ENCODE measurements at places on chromosomes 5 and 9. TPM values are rescaled to one million over a fixed set of nuclear protein-coding genes. Genes with fewer than 3 reads are reported as not detected.

The IL9 gene
- not detected for total RNA-seq

The PCDHA5 gene
- 0.64 TPM for total RNA-seq

The HCN1 gene
- not detected for total RNA-seq

The RPL37 gene
- 941 TPM for total RNA-seq

GRCh38 chr9:71929223-71929622 is 17.8 kb downstream of the C9orf85 start:
- no peak overlapping the region for H3K4me3 ChIP-seq
- no peak overlapping the region for H3K27ac ChIP-seq
- H3K4me1 ChIP-seq = no peaks in the 10 kb centered on the region
- no peak for DNase-seq
- no peaks in the 10 kb centered on the region for H3K27me3 ChIP-seq

DNA sequence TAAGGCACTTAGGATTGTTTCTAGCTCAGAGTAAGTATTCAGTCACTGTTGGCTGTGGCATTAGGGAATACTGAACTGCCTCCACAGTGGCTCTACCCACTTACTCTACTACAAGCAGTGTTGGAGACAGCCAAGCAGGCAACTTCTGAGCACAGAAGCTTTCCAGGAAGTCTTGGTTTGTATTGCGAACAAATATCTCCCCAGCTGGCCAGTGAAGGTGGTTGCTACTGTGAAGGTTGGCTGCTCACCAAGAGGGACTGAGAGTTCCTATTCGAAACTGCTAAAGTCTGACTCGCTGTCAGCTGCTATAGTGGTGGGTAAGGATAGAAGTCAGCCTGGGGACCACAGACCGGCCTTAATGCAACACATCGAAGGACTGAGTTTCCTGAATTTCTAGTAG is 319.1 kb downstream of the KIF4B start:
- H3K27me3 ChIP-seq = no peaks in the 10 kb centered on the region
- H3K36me3 ChIP-seq = no peaks in the 10 kb centered on the region
- no peak for DNase-seq
- H3K4me1 ChIP-seq = no peaks in the 10 kb centered on the region

DNA sequence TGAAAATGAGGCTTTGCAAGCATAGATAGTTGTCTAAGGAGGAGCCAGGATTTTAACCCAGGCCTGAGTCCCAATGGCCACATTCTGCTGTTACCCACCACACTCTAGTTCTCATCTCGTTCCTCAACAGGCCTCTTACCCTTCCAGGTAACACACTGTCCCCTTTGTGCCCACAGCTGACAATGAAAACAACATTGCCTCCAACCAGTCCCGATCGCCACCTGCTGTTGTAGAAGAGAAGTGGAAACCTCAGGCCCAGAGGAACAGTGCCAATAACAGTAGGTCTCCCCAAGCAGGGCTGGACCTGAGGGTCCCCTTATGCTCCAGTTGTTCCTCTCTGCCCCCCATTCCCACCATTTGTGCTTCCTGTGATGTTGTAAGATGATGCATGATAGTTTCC is 30.4 kb downstream of the AMBP start:
- H3K4me3 ChIP-seq = no peak overlapping the region
- no peak overlapping the region for H3K27ac ChIP-seq
- H3K4me1 ChIP-seq = no peaks in the 10 kb centered on the region
- H3K27me3 ChIP-seq = no peaks in the 10 kb centered on the region
- DNase-seq = no peak

DNA sequence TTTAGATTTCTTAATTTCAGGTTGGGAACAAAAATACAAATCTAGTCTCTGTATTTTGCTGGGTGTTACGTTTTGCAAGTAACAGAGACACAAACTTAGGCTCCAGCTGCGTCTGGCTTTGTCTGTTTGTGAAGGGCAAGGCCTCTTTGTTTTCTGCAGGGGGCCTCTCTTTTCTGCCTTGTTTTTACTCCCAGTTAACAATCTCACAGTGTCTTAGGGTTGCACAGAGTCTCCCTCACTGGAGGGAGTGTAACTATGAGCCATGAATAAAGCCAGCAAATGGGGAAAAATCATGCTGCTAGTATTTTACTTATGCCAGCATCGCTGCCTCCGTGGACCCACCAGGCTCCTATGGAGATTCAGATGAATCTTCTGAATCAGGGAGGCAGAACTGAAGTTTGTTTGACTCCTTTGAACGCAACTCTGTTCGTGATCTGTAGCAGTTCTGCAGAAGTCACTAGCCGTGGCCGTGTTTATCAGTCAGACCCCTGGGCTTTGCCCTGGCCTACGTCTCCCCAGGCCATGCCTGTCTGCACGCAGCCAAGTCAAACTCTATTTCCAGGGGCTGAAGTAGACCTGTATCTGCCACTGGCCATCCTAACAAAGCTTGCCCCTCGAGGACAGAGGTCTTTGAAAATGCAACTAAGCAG is 77.2 kb downstream of the ATP10B start:
- H3K27ac ChIP-seq = no peak overlapping the region
- DNase-seq = no peak
- H3K4me3 ChIP-seq = no peak overlapping the region
- H3K4me1 ChIP-seq = no peaks in the 10 kb centered on the region
- no peaks in the 10 kb centered on the region for H3K27me3 ChIP-seq
- no peaks in the 10 kb centered on the region for H3K36me3 ChIP-seq

- H3K27me3 ChIP-seq = no peaks in the 10 kb centered on the region
- DNase-seq = no peak
- H3K4me1 ChIP-seq = no peaks in the 10 kb centered on the region
- no peaks in the 10 kb centered on the region for H3K36me3 ChIP-seq
Observed at GRCh38 chr5:81205058-81205457, 28.1 kb upstream of the CKMT2 start.

DNA sequence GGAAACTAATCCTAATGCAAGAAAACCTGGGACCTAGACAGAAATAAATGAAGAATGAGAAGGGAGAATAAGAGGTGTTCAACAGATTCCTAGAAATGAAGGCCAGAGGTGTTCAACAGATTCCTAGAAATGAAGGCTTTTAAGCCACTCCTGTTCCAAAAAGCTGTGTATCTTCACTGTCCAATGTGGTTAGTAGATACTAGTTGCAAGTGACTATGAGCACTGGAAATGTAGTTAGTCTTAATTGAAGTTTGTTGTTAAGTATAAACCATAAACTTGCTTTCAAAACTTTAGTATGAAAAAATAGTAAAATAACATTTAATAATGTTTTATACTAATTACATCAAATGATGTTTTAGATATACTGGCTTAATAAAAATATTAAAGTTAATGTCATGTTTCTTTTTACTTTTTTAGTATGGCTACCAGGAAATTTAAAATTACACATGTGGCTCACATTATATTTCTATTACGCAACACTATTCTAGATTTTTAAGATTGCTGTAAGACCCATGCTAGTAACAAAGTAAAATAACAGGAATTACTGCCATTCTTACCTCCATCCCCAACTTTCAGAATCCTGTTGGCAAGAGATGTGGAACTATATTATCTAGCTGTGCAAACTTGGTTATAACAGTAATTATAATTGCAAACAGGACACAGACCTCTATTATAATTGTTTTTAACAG is 57.5 kb downstream of the RICTOR start:
- no peak overlapping the region for H3K4me3 ChIP-seq
- H3K4me1 ChIP-seq = peaks cover 15% of the 10 kb centered on the region
- H3K36me3 ChIP-seq = no peaks in the 10 kb centered on the region
- no peak for DNase-seq

GRCh38 chr5:123844873-123845272 is 332.9 kb downstream of the CSNK1G3 start:
- no peak overlapping the region for H3K4me3 ChIP-seq
- no peaks in the 10 kb centered on the region for H3K4me1 ChIP-seq
- H3K36me3 ChIP-seq = no peaks in the 10 kb centered on the region
- peak; percentile 30 for DNase-seq
- no peak overlapping the region for H3K27ac ChIP-seq

GRCh38 chr5:151249281-151249680 is 3.7 kb upstream of the GM2A start:
- peaks cover 5% of the 10 kb centered on the region for H3K4me1 ChIP-seq
- H3K36me3 ChIP-seq = no peaks in the 10 kb centered on the region
- no peak overlapping the region for H3K4me3 ChIP-seq
- no peak overlapping the region for H3K27ac ChIP-seq
- H3K27me3 ChIP-seq = no peaks in the 10 kb centered on the region
- DNase-seq = no peak

GRCh38 chr9:977838-978830 is 1.7 kb downstream of the DMRT3 start:
- H3K4me1 ChIP-seq = no peaks in the 10 kb centered on the region
- no peak for DNase-seq
- H3K27me3 ChIP-seq = peaks cover 97% of the 10 kb centered on the region
- H3K4me3 ChIP-seq = no peak overlapping the region
- no peaks in the 10 kb centered on the region for H3K36me3 ChIP-seq

DNA sequence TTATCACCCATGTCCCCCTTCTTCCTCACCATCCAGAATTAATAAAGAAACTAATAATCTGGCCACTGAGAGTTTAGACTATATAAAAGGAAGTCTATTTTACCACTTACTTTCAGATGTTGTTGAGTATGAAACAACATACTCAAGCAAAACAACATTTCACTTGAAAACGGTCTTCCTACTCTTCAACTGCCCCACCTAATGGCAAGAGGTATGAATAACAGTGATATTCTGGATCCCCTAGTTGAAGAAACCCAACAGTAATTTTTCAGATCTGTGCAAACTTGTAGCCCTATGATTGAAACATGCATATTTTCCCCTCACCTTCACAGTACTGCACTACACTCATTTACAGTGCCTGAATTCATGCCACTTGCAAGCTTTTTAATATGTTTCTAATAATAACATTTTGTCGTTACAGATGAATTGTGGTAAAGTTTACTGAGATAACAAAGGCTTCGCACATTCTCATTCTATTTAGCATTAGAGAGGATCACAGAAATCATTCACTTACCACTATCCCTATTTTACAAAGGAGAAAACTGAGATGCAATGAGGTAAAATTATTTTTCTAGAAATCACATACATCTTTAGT is 267.9 kb upstream of the PDE4D start:
- no peak overlapping the region for H3K4me3 ChIP-seq
- DNase-seq = no peak
- no peak overlapping the region for H3K27ac ChIP-seq

- H3K4me1 ChIP-seq = no peaks in the 10 kb centered on the region
- DNase-seq = no peak
- no peaks in the 10 kb centered on the region for H3K36me3 ChIP-seq
- no peak overlapping the region for H3K4me3 ChIP-seq
- H3K27me3 ChIP-seq = no peaks in the 10 kb centered on the region
Observed at GRCh38 chr9:90981726-90982125, 180.1 kb downstream of the SYK start.

DNA sequence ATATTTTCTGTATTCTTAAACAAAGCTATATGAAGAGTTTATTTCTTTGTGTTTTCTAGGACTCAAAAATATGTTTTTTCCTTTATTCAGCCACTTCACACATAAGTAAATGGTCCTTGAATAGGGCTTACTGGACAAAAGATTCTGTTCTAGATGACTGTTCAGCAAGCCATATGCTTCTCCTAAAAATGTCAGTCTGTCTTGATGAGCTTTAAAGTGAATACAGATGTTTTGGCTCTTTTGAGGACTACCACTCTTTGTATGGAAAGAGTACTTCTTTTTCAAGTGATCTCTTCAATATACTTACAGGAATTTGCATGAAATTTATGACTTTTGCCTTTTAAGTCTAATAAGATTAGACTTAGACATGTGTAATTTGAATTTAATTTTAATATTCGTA is 8.4 kb downstream of the NDUFS4 start:
- H3K36me3 ChIP-seq = no peaks in the 10 kb centered on the region
- H3K4me1 ChIP-seq = no peaks in the 10 kb centered on the region
- H3K4me3 ChIP-seq = no peak overlapping the region
- no peak for DNase-seq
- H3K27me3 ChIP-seq = no peaks in the 10 kb centered on the region

DNA sequence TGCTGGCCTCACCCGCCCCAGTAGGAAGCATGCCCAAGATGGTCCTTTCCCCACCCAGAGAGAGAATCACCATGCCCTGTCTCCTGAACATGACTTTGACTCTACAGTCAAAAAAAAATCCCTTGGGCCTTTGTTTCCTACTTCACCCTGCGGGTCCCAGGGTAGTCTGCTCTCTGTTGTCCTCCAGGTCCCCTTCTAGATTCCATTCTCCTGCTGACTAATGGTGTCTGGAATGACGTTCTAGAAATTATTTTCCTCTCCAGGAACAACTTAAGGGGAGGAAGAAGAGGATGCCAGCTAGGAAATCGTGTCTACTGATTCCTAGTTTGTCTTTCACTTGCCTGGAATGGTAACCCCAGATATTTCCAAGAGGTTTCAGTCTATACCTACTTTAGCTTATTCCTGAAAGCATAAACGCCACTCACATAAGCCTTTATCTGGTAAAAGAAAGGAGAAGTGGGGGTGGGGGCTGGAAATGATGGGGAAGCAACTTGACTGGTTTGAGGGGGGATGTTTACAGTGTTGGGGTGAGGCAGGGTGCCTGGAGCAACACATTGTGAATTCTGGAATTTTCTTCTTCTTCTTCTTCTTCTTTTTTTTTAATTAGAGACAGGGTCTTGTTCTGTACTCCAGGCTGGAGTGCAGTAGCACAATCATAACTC is 93.9 kb downstream of the SNX18 start:
- no peaks in the 10 kb centered on the region for H3K27me3 ChIP-seq
- H3K36me3 ChIP-seq = no peaks in the 10 kb centered on the region
- peaks cover 10% of the 10 kb centered on the region for H3K4me1 ChIP-seq
- H3K4me3 ChIP-seq = no peak overlapping the region

- H3K27me3 ChIP-seq = no peaks in the 10 kb centered on the region
- H3K27ac ChIP-seq = no peak overlapping the region
- no peaks in the 10 kb centered on the region for H3K4me1 ChIP-seq
Observed at GRCh38 chr5:151970885-151971284, 46.2 kb upstream of the GLRA1 start.

DNA sequence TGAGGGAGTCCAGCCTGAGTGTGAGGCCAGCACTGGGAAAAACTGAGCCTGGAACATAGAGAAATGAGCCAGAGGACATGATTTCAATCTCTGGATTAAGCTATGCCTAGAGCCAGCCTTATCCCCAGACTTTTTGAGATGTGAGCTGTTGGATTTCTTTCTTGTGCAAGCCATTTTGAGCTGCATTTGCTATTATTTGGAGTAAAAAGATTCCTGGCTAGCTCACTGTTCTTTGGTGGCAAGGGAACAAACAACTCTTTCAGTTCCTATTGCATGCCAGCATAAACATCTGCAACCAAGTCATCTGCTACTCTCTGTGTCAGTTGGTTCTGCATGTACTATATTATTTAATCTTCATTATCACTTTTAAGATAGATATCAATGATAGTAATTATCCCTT is 70.1 kb upstream of the MAN2A1 start:
- no peak for DNase-seq
- no peaks in the 10 kb centered on the region for H3K36me3 ChIP-seq
- H3K27me3 ChIP-seq = no peaks in the 10 kb centered on the region
- H3K4me1 ChIP-seq = peaks cover 25% of the 10 kb centered on the region
- no peak overlapping the region for H3K4me3 ChIP-seq
- no peak overlapping the region for H3K27ac ChIP-seq

All from left lung (tissue), 14 donors.